ENCODE measurements at places on chromosomes 4 and X. TPM values are rescaled to one million over a fixed set of nuclear protein-coding genes. Genes with fewer than 3 reads are reported as not detected.

DNA sequence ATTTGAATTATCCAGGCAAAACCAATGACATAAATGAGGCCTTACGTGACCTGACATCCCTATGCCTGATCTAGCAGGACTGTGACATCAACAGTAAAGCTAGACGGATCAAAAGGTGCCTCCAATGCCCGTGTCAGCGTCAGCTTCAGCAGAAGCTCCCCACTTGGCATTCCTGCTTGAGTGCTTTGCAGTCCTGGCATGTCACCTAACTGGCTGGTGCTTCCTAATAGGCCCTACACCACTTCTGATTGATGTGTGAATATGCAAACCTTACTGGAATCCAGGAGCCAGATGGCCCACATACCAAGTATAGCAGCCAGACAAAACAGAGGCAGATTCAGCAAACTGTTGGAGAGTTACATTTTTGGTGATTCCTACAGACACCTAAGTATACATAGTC is 224.2 kb downstream of the DMD start:
- H3K36me3 ChIP-seq, result no peaks in the 10 kb centered on the region
- H3K27me3 ChIP-seq, result no peaks in the 10 kb centered on the region
- no peak overlapping the region for H3K4me3 ChIP-seq
- no peaks in the 10 kb centered on the region for H3K4me1 ChIP-seq
- DNase-seq, result no peak

- peaks cover 2% of the 10 kb centered on the region for H3K27me3 ChIP-seq
- H3K36me3 ChIP-seq, result no peaks in the 10 kb centered on the region
- DNase-seq, result no peak
- no peaks in the 10 kb centered on the region for H3K4me1 ChIP-seq
These were observed 21.2 kb downstream of the AADAT start for GRCh38 chr4:170068438-170069128.

- DNase-seq, result no peak
- no peak overlapping the region for H3K4me3 ChIP-seq
- H3K4me1 ChIP-seq, result no peaks in the 10 kb centered on the region
- H3K27me3 ChIP-seq, result peaks cover 3% of the 10 kb centered on the region
These were observed 135.3 kb downstream of the CPZ start for GRCh38 chr4:8727546-8728510.

- no peaks in the 10 kb centered on the region for H3K27me3 ChIP-seq
- no peak overlapping the region for H3K27ac ChIP-seq
- H3K36me3 ChIP-seq, result peaks cover 3% of the 10 kb centered on the region
- no peak for DNase-seq
These were observed 32.9 kb downstream of the SLC2A9 start for GRCh38 chr4:9988363-9988749.

GRCh38 chrX:63530654-63531053 is 179.5 kb upstream of the SPIN4 start:
- H3K27ac ChIP-seq, result no peak overlapping the region
- no peaks in the 10 kb centered on the region for H3K4me1 ChIP-seq
- no peaks in the 10 kb centered on the region for H3K27me3 ChIP-seq
- no peak for DNase-seq
- H3K36me3 ChIP-seq, result peaks cover 25% of the 10 kb centered on the region

DNA sequence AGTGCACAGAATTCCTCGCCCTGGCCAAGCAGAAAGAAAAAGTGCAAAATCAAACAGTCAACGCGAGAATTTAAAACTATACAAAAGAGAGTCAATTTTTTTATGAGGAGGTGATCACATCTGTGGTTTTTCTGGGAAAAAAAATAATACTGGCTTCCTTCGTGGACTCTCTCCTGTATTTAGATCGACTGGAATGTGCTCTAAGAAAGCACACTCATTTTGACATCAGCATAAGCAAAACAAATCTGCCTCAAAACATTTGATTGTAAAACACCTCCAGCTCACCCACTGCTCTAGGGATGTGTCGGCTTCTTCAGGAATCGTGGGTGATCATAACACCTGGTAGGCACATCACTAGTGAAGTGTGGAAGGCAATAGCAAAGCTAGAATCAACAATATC is 417.4 kb upstream of the FAT1 start:
- H3K4me3 ChIP-seq, result no peak overlapping the region
- H3K27ac ChIP-seq, result no peak overlapping the region
- no peaks in the 10 kb centered on the region for H3K4me1 ChIP-seq
- no peak for DNase-seq

DNA sequence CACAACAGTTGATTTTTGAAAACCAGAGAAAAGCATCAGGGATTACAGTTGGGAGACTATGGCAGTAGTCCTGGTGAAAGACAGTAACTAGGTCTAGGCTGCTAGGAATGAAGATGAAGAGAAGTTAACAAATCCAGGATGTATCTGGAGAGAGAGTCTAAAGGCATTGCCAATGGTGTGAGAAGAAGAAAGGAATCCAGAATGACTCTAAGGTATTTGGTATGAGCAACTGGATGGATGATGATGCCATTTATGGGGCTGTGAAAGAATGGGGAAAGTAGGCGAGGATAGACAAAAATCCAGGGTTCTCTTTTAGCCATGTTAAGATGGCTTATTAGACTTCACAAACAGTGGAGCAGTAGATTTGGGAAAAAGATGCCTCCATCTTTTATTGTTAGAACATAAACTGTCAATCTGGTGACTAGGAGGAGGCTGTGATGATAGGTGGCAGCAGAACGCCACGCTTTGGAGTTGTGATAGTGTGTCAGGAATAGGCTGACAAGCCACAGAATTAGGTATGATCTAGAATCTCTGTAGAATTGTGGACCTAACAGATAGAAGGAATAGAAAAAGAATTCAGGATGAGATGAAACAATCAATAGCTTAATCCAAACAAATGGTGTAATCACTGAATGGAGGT is 27.3 kb upstream of the JADE1 start:
- no peaks in the 10 kb centered on the region for H3K4me1 ChIP-seq
- no peak overlapping the region for H3K27ac ChIP-seq
- H3K36me3 ChIP-seq, result no peaks in the 10 kb centered on the region
- DNase-seq, result peak; percentile 59
- peaks cover 2% of the 10 kb centered on the region for H3K27me3 ChIP-seq

- no peak for DNase-seq
- no peak overlapping the region for H3K4me3 ChIP-seq
- no peaks in the 10 kb centered on the region for H3K36me3 ChIP-seq
These were observed 9.8 kb upstream of the ZNF157 start for GRCh38 chrX:47360423-47361179.

DNA sequence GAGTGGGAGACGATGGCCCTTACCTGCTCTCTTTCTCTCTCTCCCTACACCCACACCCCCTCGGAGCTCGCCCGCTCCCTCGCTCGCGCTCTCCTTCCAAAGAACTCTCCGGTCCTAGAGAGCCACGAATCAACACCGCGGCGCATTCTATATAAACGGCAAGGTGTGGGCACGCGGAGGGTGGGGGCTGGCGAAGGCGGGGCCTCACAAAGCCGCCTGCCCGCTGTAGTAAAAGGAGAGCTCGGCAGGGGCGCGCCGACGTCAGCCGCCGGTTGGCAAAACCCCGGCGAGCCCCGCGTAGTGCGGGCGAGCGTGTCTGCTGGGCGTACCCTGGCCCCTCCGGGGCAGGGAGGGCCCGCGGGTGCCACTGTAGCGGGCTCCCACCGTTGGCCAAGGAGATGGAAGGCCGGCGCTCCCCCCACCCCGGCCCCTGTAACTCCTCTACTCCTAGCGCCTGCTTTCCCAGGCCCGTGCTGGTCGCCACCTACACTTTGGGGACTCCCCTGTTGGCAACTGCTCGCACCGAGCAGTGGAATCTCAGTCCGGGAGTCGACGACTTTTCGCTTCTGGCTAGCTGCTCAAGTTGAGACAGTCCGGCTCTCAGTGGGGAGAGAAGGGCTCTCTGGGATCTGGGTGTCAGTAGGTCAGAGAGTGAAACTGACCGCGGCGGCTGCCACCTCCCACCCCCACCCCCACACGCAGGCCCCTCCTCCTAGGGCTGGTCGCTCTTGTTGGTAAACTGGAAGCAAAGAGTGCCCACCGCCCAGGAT is 325.5 kb upstream of the F9 start:
- no peak overlapping the region for H3K27ac ChIP-seq
- H3K27me3 ChIP-seq, result peaks cover 20% of the 10 kb centered on the region
- peak overlapping the region; percentile 39 for H3K4me3 ChIP-seq

- peaks cover 15% of the 10 kb centered on the region for H3K4me1 ChIP-seq
- no peaks in the 10 kb centered on the region for H3K27me3 ChIP-seq
- no peak overlapping the region for H3K27ac ChIP-seq
- DNase-seq, result no peak
These were observed 25.7 kb downstream of the GEMIN8 start for GRCh38 chrX:14003876-14004425.

DNA sequence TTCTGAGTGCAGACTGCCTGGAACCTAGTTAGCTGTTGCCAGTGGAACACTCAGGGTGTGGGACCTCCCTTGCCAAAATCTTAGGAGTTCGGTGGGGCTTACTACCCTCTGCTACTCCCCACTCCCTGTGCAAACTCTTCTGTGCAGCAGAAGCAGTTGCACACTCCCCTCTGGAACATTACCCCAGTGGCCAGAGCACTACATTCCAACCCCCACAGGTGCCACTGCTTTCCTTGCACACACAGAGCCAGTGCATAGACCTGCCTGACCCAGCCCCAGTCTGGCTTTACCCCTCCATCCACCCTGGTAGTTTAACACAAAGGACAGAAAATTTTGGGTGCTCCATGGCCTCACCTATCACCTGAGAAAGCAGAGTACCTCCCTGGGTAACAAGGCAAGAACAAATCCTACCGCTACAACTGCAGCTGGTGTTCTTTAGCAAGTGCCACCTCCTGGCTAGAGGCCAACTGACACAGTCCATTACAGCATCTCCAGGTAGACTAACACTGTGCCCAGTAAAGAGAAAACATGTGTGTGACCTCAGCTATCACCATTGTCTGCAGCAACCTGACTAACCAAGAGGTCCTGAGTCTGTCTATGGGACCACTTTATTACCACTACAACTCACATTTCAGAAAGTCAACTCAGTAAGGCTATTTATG is 11.5 kb upstream of the RASSF6 start:
- DNase-seq, result no peak
- no peak overlapping the region for H3K27ac ChIP-seq
- H3K36me3 ChIP-seq, result no peaks in the 10 kb centered on the region
- H3K4me3 ChIP-seq, result no peak overlapping the region
- peaks cover 5% of the 10 kb centered on the region for H3K27me3 ChIP-seq

GRCh38 chrX:41084893-41085511 is at the start of gene USP9X:
USP9X (plus strand) TSS chrX:41085445; CDS start chrX:41123629, 38,184 bp downstream.
- peaks cover 10% of the 10 kb centered on the region for H3K36me3 ChIP-seq
- DNase-seq, result peak; percentile 91
- no peaks in the 10 kb centered on the region for H3K27me3 ChIP-seq
- H3K4me1 ChIP-seq, result peaks cover 21% of the 10 kb centered on the region
- peak within 1 kb of the TSS; percentile 80 for H3K4me3 ChIP-seq

DNA sequence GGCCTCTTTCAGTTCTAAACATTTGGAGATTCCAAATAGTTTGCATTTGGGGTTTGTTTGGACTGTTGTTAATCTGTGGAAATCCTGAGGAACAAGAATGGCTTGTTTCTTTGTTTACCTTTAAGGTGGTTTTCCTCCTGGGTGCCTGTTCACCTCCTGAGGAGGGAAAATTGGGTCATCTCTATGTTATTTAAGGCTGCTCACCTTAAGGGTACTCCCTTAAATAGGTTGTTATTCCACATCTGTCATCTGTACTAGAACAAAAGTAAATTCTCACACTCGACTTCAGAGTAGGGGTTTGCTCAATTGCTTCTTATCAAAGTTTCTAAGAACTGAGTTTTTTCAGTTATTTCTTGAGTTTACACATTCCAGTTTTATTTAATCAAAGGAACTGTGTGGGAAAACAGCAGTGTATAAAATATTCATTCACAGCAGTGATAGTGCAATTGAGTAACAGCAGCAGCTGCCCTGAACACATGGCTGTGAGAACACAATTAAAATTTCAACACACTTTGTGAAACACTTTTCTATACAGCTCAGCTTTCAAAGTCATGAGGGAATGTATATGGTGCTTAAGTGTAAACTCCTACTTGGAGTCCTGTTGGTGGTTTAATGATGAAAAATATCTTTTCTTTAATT is 238.5 kb upstream of the PGRMC2 start:
- H3K27ac ChIP-seq, result no peak overlapping the region
- no peak overlapping the region for H3K4me3 ChIP-seq
- peaks cover 2% of the 10 kb centered on the region for H3K27me3 ChIP-seq
- no peak for DNase-seq
- no peaks in the 10 kb centered on the region for H3K36me3 ChIP-seq

DNA sequence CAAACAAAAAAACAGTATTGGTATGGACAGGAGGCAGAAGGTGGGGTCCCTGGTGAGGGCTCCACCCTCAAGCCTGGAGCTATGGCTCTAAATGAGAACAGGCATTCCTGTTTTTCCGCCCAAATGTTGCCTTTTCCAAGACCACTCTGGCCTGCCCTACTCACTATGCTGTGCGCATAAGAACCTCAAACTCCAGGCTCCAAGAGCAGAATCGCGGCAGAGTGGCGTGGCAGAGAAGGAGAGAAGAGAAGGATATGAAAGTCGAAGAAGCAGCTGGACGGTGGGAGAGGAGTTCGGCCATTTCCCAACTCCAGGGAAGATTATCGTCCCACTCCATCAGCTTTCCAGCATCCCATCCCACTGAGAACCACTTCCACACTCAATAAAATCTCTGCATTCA is 207.8 kb downstream of the FAT4 start:
- H3K27me3 ChIP-seq, result no peaks in the 10 kb centered on the region
- no peak overlapping the region for H3K4me3 ChIP-seq
- DNase-seq, result no peak
- H3K4me1 ChIP-seq, result no peaks in the 10 kb centered on the region
- no peaks in the 10 kb centered on the region for H3K36me3 ChIP-seq

- no peaks in the 10 kb centered on the region for H3K4me1 ChIP-seq
- H3K27ac ChIP-seq, result no peak overlapping the region
- DNase-seq, result no peak
- no peaks in the 10 kb centered on the region for H3K36me3 ChIP-seq
These were observed 41.4 kb downstream of the NLGN4X start for GRCh38 chrX:6187256-6187655.

DNA sequence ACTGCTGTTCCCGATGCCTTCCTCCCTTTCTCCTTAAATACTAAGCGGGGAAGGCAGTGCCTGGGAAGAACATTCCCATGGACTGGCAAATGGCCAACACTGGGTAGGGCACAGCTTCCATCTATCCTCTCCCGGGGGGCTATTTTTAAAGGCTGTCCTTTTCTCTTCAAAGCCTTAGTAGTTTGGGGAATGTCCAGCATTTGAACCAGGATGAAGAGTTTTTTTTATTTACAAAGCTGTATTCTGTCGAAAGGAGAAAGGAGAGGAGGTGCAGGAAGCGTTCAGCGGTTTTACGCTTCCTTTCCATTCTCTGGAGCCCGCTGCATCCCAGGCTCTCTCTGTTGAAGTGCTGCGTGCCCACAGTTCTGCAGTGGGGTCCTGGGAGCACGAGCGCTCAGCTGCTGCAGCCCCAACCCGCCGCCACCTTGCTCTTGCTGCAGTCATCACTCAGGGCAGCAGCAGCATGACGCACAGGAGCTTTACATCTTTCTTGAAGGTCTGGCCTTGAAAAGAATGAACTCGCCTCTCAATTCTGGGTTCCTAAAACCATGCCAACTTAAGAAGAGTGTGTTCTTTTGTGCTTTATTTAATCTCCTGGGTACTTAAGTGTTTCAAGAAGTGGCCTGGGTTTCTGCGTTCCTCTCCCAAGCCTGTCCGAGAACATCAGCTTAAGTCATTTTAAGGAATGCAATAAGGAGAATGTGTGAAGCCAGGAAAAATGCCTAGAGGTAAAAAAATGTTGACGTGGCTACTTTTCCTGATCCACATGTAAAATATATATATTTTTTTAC is 427.2 kb downstream of the MAPK10 start:
- no peak for DNase-seq
- H3K36me3 ChIP-seq, result no peaks in the 10 kb centered on the region
- peaks cover 5% of the 10 kb centered on the region for H3K4me1 ChIP-seq
- H3K27me3 ChIP-seq, result peaks cover 11% of the 10 kb centered on the region
- H3K27ac ChIP-seq, result no peak overlapping the region

The ART3 gene
- total RNA-seq, result not detected

The KCNIP4 gene
- total RNA-seq, result not detected

The SHISA3 gene
- total RNA-seq, result not detected

The SPANXD gene
- not detected for total RNA-seq

The IL3RA gene
- total RNA-seq, result 0.37 TPM

The RWDD4 gene
- 19.4 TPM for total RNA-seq

The ANXA3 gene
- 0.49 TPM for total RNA-seq
